HuH-7.5 (cell line): ENCODE measurements at places on chromosomes 2 and 18.
A peak's percentile ranks its signal among the peaks of the same experiment; 100 is the strongest.

DNA sequence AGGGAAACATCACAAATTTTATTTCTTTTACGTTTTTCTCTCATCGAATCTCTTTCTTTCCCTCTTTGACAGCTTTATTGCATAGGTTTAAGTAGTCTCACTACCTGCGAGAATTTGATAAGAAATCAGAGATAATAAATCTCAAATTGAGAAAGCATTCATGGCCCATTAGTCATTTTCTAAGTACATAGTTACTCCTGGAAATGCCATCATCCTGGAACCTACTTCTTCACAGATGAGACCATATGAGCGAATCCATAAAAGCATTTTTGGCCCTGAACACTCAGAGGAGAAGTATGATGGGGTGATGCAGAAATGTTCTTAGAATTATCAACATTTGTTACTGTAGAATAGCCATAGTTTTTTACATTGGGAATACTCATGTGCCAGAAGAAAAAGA is 138.0 kb upstream of the ARHGAP28 start:
- DNase-seq: no peak

DNA sequence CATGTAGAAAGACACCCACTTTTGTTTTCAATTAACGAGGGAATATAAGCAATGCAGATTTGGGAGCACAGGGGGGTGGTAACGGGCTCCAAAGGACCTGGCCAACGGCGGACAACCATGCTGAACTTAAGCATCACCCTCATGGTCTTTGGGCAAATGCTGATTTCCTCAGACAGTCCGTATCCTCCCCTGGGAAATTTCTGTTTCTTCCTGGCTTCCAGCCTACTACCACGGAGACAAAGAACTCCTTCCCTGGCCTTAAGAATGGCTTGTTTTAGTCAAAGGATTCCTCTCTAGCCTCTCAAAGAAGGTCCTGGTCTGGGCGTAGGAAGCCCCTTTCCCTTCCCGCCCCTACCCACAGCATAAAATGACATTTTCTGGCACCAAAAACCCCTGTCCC is 34.3 kb downstream of the EN1 start:
- no peak for DNase-seq

GRCh38 chr18:12702221-12703095 is at the start of the genes CEP76 and PSMG2:
Gene CEP76 (minus strand): TSS chr18:12702723. CDS start chr18:12702548, 175 bp downstream.
Gene PSMG2 (plus strand): TSS chr18:12703042. CDS start chr18:12703108, 66 bp downstream.
- DNase-seq: peak; percentile 96

GRCh38 chr2:20509301-20509769 is 62.5 kb downstream of the RHOB start:
- no peak for DNase-seq

DNA sequence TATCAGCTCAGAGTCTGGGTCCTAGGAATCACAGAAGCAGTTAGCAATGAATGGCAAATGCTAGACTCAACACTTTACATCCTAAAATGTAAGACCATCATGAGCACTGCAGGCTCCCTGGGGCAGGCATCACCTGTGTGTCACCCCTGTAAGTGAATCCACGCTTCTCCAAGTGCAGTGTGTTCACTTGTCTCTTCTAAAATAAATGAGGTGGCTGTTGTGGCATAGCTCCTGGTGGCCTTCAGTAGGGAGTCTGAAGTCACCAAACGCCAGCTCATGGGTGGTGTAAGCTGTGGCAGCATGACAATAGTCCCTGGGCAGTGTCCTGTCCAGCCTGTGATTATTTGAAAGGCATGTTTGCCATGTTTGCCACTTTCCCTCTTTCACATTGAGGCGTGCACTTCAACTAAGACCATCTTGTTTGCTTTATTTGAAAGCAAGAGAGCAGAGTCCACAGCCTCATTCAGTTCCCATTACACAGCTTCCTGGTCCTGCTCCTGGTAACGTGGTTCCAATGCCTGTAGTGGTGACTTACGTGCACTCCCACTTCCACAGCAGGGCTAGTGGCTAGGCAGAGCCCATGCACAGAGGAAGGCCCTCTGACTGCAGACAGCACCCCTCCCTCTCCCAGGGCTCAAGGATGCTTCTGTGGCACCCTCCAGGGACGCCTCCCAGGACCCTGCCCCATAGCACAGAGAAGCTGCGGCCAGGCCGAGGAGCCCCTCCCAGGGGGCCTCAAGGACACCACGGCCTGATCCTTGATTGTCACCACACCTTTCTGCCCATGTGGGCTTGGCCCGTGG is 24.3 kb downstream of the COA5 start:
- DNase-seq: peak; percentile 64

DNA sequence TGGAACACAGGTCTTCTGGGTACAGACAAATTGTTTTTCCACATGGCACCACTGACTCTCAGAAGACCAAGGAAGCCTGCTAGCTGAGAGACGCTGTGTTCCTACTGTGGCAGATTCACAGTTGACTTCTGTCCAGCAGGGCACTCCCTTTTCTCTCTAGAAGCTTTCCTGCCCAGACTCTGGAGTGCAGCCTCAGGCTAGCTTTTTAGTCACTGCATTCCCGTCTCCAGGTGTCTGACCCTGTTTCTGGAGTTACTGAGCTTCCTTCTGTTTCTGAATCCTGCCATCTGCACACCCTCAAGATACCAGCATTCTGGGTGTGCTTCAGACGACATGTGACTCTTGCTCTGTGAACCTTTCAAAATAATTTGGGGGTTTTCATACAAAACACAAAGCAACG is 125.1 kb downstream of the TMEM200C start:
- DNase-seq: no peak

DNA sequence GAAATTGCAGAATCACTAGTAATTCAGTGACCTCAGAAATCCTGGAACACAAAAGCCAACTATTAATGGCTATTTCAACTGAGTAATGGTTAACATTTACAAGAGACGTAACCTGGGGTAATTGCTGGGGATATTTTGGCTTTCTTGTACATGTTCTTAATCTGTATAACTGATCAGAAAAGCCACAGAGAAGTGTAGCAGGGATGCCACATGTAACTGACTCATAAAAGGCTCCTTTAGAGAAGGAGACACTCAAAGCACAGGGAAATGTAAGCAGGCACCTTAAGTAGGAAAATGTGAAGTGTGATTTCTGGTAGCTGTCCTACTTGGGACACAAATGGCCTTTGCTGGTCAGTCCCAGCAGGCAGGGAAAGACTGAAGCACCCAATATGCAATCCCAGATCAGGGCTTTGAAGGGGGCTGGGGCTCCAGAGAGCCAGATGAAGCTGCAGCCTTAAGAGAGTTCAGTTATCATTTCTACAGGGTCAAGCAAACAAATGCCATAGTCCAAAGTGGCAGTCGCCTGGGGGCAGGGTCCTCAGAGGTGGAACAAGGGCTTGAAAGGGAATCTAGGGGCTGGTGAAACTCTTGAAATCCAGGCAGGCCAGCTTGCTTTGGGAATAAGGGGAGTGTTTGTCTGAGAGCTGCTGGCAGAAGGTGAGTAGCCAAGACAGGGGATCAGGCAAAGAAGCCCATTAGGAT is 7.2 kb upstream of the SPOPL start:
- no peak for DNase-seq

DNA sequence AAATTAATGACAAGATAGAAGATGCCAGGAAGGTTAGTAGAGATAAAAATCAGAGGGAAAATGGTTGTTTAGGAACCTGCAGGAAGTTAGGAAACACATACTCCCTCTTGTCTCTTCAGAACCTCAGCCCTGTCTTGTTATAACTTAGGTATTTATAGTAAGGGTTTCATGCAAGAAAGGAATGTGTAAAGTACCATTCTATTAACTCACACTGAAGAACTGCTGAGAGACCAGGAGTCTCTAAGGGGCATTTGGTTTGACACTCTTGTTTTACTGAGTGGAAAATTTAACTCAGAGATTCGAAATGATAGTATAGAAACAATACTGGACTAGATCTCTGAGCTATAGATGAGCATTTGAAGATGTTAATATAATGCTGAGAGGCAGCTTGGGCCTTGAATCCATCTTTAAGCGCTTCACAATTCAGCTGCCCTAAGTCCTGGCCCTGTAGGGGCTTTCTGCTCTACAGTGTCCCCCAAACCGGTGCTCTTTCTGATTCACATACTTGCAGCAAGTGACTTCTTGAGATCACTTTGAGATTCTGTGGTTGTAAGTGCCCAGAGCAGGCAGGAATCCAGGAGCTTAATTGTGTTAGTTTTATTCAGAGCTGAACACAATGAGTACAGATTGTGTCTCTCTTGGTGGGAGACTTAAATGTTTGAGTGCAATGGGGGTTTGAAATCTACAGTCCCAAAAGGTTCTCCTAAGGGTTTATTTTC is 235.0 kb upstream of the RGPD4 start:
- DNase-seq: no peak

DNA sequence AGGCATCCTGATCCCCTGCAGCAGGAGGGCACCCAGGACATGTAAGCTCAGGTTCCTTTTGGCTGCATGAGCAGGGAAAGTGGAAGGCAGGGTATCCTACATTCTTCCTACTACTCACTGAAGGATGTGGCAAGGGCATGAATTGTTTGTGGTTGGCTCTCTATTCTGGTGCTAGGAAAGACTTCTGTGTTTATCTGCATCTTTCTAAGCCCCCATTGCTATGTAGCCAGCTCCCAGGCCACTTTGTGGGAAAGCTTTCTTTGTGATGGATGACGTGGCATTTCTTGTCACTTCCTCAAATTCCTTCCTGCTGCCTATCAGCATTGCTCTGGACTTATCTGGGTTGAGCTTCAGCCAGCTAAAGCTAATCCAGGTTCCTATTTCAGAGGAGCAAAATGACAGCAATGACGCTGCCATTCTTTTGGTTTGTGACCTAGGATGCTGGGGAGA is 46.2 kb downstream of the MEIS1 start:
- DNase-seq: no peak

- DNase-seq: no peak
Observed at GRCh38 chr2:112493858-112494648, 12.1 kb downstream of the TTL start.

GRCh38 chr2:200509612-200510433 is at the start of gene KCTD18:
Gene KCTD18 (minus strand): TSS chr2:200510068. CDS start chr2:200507016, 3,052 bp downstream.
- DNase-seq: peak; percentile 85

- no peak for DNase-seq
Observed at GRCh38 chr2:36088716-36089328, 266.8 kb upstream of the CRIM1 start.

GRCh38 chr18:46301571-46301970 is 197.4 kb downstream of the HAUS1 start:
- DNase-seq: no peak

GRCh38 chr2:147636886-147637285 is 207.9 kb upstream of the ACVR2A start:
- DNase-seq: no peak

- DNase-seq: no peak
Observed at GRCh38 chr2:179341152-179341866, 76.7 kb upstream of the SESTD1 start.

GRCh38 chr2:120625865-120626560 is 109.7 kb upstream of the GLI2 start:
- DNase-seq: no peak

- no peak for DNase-seq
Observed at GRCh38 chr2:109454765-109455394, 158.9 kb downstream of the SEPTIN10 start.

DNA sequence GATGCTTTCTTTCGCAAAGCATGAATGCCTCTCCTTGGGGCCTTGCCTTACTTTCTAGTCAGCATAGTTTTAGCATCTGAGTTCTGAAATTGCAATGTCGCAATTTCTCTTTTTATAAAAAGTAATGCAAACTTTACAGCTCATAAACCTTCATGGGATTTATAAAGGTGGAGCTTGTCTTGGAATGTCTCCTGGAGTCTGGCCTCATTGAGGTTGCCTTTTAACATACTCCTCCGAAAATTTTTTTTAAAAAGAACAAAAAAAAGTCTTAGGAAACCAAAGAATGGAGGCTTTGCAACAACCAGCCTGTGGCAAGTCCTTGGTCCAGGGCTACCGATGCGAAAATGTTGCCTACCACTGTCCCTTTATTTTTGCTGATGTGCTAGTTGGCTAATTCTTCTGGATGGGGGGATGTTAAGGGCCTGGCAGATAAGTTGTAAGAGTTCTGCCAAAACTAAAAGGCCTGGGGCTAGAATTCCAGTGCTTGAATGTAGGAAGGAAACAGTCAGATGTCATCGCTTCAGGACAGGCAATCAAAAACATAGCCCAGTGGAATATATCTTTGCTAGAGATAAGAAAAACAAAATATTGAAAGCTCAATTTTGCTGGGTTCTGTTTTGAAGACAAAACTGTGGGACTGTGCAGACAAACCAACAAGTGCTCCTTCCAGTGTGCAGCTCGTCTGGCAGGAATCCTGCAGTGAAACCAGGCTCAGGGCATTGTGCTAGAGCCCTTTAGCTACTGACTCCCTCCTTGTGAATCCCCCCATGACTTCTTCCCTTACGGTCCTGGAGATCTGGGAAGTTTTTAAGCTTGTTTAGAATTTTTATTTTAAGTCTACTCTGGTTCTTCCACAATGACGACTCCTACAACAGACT is 213.0 kb downstream of the PIEZO2 start:
- DNase-seq: no peak

DNA sequence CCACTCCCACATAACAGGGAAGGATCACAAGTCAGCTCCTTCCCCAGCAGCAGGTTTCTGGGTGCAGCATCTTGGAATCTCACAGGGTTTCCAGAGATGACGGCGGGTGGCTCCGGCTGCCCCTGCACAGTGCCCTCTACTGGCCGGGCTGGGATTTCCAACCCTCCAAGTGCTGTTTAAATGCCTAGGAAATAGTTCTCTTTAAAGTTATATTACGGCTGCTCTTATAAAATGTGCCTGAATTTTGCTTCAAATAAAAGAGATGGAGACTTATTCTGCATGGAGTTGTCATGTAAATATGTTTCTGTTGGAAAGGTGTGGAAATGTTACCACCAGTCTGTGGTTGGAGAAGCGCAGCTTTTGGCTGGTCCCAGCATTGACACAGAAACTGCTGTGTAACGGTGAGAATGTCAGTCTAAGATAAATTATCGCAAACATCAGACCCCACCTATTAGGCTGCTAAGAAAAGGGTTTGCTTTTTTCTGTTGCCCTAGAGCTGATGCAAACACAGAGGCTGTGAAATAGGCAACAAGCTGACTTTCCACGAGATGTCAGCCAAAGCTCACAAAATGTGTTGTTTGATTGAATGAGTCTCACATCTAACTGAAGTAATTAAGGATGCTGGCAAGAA is 3.3 kb upstream of the HJURP start:
- DNase-seq: peak; percentile 44

GRCh38 chr18:59144483-59144882 is 4.8 kb downstream of the SEC11C start:
- DNase-seq: no peak

DNA sequence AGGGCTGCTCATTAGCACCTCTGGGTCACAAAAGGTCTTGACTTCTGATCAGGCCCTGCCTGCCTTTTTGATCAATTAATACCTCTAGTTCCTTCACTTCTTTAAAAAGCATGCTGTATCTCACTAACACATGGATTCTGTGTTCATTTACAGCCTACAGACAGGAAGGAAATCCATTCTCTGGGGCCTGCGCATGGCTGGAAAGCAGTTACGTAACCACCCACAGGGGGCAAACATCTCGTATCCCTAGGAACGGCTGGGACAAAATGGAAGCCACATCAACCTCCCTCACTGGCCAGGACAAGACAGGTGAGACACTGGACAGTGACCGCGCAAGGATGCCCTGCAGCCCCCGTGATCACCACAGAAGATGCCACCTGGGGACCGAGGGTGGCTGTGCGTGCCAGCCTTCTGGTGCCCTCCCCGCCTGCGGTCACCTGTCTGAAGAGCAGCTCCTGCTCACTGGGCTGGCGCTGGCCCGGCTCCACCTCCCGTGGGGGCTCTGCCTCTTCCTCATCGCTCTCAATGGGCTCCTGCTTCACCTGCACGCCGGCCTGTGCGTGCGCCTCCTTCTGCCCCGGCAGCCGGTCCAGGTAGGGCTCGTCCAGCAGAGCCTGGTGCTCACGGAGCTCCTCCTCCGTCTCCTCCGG is 266.9 kb downstream of the TWIST2 start:
- no peak for DNase-seq

- no peak for DNase-seq
Observed at GRCh38 chr2:19775838-19776237, 125.9 kb downstream of the TTC32 start.
